ENCODE measurements at places on chromosomes 5 and 9.

GRCh38 chr9:15572200-15572770 is 19.4 kb downstream of the CCDC171 start:
- no peaks in the 10 kb centered on the region for H3K27me3 ChIP-seq
- DNase-seq: no peak
- H3K27ac ChIP-seq: no peak overlapping the region
- no peaks in the 10 kb centered on the region for H3K4me1 ChIP-seq

DNA sequence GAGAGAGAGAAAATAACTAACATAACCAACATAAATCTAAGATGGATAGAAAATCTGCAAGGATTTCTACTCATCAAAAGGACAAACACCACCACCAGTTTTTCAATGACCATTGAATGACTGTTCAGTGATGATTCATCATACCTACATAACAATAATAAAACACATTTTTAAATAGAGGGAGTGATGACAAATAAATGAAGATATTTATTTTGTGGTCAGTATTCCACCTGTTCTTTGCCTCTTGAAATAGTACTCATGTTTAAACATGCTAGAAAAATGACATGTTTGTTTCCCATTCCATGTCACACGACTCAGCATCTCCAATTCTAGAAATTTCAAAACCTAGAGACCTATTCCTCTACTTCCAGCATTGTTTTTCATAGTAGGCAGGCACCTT is 34.6 kb upstream of the ADAMTS16 start:
- H3K27ac ChIP-seq: no peak overlapping the region
- no peak for DNase-seq
- H3K36me3 ChIP-seq: no peaks in the 10 kb centered on the region
- no peaks in the 10 kb centered on the region for H3K27me3 ChIP-seq

GRCh38 chr9:107345327-107345726 is 62.2 kb downstream of the RAD23B start:
- peaks cover 3% of the 10 kb centered on the region for H3K4me1 ChIP-seq
- no peak overlapping the region for H3K27ac ChIP-seq
- H3K27me3 ChIP-seq: no peaks in the 10 kb centered on the region
- peaks cover 1% of the 10 kb centered on the region for H3K36me3 ChIP-seq

- no peaks in the 10 kb centered on the region for H3K4me1 ChIP-seq
- DNase-seq: no peak
- no peak overlapping the region for H3K4me3 ChIP-seq
- no peaks in the 10 kb centered on the region for H3K27me3 ChIP-seq
- no peak overlapping the region for H3K27ac ChIP-seq
Observed at GRCh38 chr5:96967400-96967799, 31.5 kb downstream of the LNPEP start.

DNA sequence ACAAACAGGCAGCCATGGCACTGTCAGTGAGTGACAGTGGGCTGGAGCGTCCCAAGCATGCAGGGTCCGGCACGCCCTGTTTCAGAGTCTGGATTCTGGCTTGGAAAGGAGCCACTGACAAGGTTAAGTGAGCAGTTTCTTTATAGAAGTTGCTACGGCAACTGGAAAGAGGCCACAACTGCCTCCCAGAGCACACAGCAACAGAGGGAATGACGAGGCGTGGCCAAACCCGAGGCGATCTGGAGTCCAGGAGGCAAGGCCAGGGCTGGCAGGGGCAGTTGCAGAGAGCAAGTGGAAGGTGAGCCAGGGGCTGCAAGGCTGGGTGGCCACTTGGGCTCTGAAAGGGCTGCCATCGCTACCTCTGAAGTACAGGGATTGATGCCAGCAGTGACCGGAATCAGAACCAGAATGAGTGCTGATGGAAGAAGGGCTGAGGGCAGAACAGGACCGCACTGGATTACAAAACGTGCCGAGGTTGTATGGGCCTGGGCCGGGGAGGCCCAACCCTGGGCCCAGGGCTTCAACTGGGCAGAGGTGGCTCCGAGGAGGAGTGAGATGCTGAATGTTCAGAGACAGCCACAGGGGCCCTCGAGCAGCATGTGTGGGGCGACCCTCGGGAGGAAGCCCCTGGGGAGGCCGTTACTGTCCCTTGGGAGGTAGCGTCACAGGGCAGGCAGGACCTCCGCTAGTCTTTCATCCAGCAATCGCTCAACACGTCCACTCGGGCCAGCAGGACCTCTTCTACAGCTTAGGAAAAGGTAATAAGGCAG is 4.6 kb downstream of the MRPL41 start:
- peaks cover 5% of the 10 kb centered on the region for H3K36me3 ChIP-seq
- no peak overlapping the region for H3K27ac ChIP-seq
- H3K27me3 ChIP-seq: no peaks in the 10 kb centered on the region
- no peak overlapping the region for H3K4me3 ChIP-seq
- H3K4me1 ChIP-seq: no peaks in the 10 kb centered on the region
- no peak for DNase-seq

GRCh38 chr5:160375166-160375565 is 4.7 kb upstream of the C1QTNF2 start:
- no peaks in the 10 kb centered on the region for H3K36me3 ChIP-seq
- H3K4me1 ChIP-seq: peaks cover 3% of the 10 kb centered on the region
- H3K27ac ChIP-seq: no peak overlapping the region
- peaks cover 1% of the 10 kb centered on the region for H3K27me3 ChIP-seq

DNA sequence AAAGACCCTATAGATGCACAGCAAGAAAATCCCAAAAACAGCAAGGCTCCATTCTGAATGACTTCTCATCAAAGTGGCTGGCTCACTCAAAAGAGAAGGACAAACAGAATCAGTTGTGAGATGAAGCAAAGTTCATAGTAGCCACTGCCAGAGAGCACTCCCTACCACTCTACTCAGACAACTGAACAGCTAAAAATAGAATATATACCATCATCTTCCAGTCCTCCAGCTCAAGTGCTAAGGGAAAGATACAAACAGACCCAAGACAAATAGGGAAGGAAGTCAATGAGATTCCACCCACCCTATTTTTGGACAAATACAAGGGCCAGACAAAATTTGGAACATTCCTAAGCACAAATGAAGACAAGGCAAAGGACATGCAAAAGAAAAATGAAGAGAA is 20.6 kb downstream of the GNAQ start:
- H3K27ac ChIP-seq: no peak overlapping the region
- peaks cover 5% of the 10 kb centered on the region for H3K4me1 ChIP-seq
- no peaks in the 10 kb centered on the region for H3K36me3 ChIP-seq
- H3K4me3 ChIP-seq: no peak overlapping the region
- no peak for DNase-seq

DNA sequence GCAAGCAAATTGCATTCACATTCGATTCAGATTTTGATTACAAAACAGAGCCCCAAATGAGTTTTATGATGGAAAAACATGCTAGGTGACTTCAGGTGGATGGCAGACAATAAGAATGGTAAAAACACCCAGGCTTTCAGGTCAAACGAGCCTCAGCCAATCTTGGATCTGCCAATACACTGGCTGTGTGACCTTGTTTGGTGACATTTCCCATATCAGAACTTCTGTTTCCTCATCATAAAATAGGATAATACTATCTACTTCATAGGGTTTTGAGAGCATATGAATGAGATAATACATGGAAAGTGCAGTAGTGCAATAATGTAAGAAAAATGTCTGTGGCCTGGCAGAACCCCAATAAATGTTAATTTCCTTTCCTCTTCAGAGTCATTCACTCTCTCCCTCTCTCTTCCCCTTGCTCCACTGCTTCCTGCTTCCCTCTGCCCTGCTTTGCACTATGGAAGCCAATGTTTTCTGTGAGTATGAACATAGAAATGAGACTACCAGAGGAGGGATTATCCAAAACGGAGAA is 54.7 kb downstream of the SH3RF2 start:
- H3K36me3 ChIP-seq: no peaks in the 10 kb centered on the region

DNA sequence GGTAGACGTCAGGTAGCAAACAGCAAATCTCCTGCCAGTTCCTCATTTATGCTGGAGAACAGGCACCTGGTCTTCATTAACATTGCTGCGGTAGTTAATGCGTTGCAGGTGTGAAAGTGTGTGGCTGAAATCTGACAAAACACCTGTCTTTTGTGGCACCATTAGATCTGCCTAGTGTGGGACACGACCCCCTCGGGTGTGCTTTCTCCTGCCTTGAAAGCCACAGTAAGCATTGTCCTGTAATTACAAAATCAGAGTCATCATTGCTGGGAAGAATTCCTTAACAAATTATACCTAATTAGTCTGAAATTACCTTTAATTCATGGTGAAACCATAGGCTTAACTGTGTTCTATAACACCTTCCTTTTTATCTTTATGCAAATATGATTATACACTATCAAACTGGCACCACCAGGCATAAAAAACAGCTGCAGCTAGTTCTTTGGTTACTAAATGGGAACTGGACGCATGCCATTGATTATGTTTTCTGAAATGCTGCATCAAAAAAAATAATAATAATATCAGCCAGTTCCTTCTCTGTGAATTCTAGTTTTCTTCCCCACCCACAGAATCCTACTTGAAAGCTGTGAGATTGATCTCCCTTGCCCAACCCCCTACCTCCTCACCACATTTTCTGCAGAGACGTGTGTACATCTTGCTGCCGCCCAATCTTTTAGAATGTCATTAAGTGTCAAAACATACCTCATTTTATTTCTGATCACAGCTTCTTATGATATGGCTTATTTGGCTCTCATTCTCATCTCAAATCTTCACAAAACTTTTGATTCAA is 374.0 kb downstream of the NFIB start:
- no peak for DNase-seq
- H3K4me3 ChIP-seq: no peak overlapping the region
- no peaks in the 10 kb centered on the region for H3K4me1 ChIP-seq
- no peak overlapping the region for H3K27ac ChIP-seq
- no peaks in the 10 kb centered on the region for H3K36me3 ChIP-seq
- no peaks in the 10 kb centered on the region for H3K27me3 ChIP-seq

DNA sequence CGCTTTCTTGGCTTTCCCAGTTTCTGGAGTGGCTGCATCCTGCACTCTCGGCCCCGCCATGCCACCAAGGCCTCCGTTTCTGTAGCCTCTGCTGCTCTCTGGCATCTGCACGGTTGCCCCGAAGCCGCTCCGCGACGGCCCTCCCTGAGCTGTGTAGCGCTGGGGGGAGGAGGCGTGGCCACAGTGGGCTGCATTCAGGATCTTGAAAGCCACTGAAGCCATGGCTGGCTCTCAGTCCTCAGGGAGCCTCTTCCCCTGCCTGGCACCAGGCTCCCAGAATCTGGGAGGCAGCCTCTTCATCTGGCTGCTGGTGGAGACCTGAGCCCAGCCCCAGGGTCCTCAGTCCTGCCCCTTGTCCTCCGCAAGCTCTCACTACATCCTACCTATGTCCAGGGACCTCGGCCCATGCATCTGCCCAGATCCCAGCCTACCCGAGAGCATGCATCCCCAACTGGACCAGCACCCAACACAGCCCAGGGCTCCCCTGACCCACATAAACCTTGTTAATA is 25.1 kb downstream of the PAEP start:
- no peak overlapping the region for H3K27ac ChIP-seq
- H3K36me3 ChIP-seq: no peaks in the 10 kb centered on the region
- H3K27me3 ChIP-seq: no peaks in the 10 kb centered on the region
- no peak for DNase-seq

GRCh38 chr5:38331831-38332230 is 73.5 kb downstream of the EGFLAM start:
- peaks cover 3% of the 10 kb centered on the region for H3K4me1 ChIP-seq
- no peak overlapping the region for H3K4me3 ChIP-seq
- peaks cover 2% of the 10 kb centered on the region for H3K36me3 ChIP-seq
- H3K27ac ChIP-seq: no peak overlapping the region
- H3K27me3 ChIP-seq: no peaks in the 10 kb centered on the region

DNA sequence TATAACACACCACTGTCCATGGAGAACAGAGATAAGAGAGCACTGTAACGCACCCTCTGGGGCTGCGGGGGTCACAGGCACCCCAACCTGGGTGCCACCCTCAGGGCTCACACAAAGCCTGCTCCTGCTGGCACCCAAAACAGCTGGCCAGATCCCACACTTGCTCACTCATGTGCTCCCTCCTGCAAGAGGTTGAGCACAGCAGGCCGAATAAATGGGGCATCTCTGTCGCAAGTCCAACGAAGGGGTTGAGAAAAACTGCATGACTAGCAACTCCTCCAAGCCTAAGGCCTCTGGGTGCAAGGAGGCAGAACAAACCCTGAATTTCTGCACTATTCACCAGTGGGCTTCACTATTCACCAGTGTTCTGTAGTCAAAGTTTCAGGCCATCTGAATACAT is 80.3 kb downstream of the SECISBP2 start:
- no peak overlapping the region for H3K27ac ChIP-seq
- no peak for DNase-seq
- H3K4me1 ChIP-seq: no peaks in the 10 kb centered on the region
- H3K4me3 ChIP-seq: no peak overlapping the region
- H3K27me3 ChIP-seq: no peaks in the 10 kb centered on the region

- DNase-seq: no peak
- H3K4me3 ChIP-seq: no peak overlapping the region
- H3K36me3 ChIP-seq: no peaks in the 10 kb centered on the region
- H3K27ac ChIP-seq: no peak overlapping the region
- H3K27me3 ChIP-seq: no peaks in the 10 kb centered on the region
- no peaks in the 10 kb centered on the region for H3K4me1 ChIP-seq
Observed at GRCh38 chr9:125183054-125183453, 6.5 kb downstream of the PPP6C start.

- peak; percentile 62 for DNase-seq
- H3K4me3 ChIP-seq: no peak overlapping the region
- H3K27ac ChIP-seq: no peak overlapping the region
- H3K4me1 ChIP-seq: peaks cover 5% of the 10 kb centered on the region
Observed at GRCh38 chr5:126875303-126875785, 98.4 kb downstream of the LMNB1 start.
